ENCODE measurements at places on chromosomes 3 and 15.

DNA sequence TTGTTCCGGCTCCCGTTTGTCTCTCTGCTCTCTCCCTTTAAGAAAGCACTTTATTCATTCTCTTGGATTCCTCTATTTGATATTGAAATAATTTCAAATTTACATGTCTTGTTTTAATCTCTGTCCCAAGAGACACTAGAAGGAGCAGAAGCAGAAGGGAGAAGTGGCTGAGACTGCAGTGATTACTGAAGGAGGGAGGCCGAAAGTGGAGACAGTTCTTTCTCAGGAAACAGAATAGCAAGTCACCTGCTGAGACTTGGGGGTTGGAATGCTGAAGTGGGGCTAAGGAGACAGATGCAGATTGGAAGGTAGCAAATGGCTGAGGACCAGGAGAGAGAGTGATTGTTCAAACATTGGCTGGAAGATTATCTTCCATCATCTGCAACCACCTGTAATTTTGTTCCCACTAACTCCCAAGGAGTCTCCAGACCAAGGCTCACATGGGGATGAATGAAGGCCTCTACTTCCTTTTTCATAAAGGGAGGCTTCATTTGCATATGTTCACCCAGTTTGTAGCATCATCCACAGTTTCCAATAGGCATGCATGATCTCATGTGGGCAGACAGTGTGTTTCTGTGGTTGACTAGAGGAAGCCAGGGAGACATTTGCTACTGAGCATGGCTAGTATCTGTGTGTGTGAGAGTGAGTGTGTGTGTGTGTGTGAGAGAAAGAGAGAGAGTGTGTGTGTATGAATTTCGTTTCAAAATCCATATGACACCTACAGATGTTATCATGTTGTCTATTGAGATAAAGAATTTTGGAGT lies 24.0 kb downstream of the LTF start:
- DNase-seq = no peak

DNA sequence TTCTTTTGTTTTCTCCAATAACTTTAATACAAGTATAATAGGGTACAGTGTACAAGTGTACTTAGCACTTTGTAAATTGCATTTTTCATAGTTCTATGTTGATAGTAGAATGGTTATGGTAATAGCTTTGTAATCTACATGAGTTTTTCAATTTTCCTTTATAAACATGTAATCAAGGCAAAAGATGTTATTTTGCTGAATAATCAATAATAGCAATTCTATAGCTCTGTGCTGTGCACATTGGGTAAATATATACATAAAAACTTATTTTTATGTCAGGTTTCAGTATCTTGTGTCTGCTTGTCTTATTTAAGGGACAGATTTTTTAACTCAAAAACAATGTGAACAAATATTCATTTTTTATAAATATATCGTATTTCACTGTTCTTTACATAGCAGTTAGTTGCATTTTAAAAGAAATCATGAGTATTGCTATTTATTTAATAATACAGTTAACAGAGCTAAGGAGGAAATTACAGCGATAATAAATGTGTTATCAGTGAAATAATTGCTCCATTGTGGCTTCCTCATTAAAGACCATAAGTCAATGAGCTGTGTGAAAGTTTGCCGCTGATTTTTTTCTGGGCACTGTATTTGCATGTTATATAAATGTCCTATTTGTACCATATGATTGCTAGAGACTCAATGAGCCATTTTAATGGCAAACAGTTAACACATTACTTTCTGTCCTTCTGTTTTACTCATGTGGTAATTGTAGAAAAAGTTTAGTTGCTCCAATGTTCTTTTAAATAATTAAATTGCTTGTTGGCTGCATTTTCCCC lies 214.6 kb upstream of the STAC start:
- DNase-seq = no peak

DNA sequence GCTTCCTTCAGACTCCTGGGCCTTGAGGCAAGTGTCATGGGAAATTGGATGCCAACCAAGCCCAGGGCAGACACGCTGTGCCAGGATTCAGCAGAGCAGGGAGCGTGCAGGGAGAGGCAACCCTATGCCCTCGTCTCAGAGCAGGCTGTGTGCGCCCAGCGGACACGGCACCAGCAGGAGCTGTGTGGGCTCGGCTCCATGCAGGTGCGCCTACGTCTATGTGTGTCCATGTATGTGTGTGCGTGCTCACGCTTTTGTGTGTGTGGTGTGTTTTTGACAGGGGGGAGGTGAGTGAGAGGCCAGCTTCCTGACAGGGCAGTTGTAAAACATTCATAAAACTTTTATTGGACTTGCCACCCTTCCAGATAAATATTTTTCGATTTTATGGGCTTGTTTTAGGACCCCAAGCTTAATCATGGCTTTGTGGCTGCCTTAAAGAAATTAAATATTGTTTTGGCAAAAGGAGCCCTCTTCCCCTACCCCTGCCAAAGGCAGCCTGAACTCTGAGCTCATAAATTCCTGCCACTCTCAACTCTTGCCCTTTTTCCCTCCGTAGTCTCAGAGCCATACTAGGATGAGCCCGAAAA lies 84.4 kb downstream of the DNAJB8 start:
- DNase-seq = no peak

DNA sequence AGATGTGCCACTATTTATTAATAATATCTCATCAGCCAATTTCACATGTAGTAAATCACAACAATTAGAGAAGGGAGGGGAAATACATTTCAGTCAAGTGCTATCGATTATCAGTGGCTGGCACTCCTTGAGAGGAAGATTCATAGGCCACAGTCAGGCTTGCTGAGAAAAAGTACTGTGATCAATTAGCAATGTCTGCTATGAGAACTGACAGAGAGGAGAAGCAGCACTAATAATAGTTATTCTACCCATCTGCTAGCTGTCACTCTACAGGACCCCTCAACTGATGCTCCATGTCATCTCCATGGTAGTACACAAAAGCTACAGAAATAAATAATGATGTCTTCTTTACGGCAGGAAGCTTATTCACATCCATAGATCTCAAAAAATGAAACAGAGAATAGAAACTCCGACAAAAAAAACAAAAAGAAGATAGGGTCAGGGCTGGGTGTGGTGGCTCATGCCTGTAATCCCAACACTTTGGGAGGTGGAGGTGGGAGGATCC lies 351.3 kb downstream of the FOXP1 start:
- DNase-seq = no peak

DNA sequence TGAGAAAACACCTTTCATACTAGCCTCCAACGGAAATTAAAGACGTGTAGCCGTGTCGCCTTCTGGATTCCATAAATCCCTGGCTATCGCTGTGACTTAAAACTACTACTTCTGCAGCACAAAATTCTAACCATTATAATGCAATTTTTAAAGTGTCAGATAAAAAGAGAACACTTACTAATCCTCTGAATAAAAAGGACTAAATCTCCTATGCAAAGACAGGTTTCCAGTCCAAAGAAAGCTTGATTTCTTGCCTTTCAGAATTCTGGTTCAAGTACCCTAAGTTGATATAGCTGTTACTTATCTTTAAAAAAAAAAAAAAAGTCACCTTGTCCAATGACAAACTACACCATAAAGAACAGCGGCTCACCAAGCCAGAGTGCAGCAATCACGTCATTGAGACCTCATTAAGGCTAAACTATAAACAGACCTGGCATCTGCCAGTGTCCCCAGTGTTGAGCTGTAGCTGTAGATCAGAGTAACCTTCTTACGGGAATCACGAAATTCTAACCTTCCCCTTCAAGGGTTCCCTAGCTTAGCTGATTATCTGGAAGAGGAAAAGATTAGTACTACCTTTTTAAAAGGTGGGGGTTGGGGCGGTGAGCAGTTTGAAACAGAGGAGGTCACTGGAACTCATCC lies 2.2 kb downstream of the ABCC5 start:
- DNase-seq = no peak

DNA sequence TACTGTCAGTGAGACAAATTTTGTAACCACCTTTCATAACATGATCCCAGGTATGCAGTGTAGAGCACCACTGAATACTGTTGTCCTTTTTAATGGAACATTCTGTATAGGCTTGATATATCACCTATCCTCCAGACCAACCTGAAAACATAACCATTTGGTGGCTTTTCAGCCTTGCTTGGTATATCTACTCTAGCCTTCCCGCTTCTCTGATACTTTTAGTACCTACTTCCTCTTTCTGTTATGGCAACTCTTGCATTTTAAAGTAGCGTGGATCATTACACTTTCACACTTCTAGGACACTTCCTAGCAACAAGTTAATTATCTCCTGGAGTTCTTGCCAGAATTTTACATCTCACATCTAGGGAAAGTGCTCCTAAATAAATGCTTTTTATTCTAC lies 226.6 kb upstream of the ROBO1 start:
- no peak for DNase-seq

- no peak for DNase-seq
Measured at GRCh38 chr15:42691308-42691707, 45.6 kb downstream of the CDAN1 start.

DNA sequence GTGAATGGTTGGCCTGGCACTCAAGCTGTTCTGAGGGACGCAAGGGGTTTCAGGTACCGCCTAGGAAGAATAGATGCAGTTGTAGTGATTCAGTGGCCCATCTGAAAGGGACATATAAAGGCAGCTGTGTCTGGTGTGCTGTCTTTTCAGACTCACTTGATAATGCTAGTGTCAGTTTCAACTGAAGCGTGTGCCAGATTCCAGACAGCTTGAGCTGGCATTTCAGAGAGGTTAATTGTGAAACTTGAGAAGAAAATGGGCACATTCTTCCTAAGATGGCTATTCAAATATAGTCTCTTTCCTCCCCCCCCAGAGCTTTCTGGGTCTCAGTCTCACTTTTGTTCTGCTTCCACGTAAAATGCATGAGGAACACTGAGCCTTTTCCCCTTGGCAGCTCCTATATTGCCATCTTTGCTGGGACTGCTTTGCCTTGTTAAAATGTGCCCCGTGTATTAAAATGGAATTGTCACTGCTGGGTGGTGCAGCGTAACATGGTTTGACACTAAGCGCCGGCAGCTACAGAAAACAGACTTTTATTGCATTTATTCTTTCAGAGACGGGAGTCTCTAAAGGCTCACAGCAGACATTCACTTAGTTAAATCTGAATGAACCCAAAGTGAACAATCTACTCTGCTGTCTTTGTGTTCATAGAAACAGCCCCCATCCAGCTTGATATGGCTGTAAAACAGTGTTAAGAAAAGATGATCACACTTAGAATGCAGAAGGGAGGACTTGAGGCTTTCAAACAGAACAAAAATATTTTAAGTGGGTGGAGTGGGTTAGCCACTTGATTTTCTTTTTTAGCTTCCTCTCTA lies 478.7 kb downstream of the RBMS3 start:
- no peak for DNase-seq

- DNase-seq = no peak
Measured at GRCh38 chr3:172608575-172608974, 85.3 kb upstream of the TNFSF10 start.

- no peak for DNase-seq
Measured at GRCh38 chr3:194691481-194692283, 6.0 kb downstream of the FAM43A start.

DNA sequence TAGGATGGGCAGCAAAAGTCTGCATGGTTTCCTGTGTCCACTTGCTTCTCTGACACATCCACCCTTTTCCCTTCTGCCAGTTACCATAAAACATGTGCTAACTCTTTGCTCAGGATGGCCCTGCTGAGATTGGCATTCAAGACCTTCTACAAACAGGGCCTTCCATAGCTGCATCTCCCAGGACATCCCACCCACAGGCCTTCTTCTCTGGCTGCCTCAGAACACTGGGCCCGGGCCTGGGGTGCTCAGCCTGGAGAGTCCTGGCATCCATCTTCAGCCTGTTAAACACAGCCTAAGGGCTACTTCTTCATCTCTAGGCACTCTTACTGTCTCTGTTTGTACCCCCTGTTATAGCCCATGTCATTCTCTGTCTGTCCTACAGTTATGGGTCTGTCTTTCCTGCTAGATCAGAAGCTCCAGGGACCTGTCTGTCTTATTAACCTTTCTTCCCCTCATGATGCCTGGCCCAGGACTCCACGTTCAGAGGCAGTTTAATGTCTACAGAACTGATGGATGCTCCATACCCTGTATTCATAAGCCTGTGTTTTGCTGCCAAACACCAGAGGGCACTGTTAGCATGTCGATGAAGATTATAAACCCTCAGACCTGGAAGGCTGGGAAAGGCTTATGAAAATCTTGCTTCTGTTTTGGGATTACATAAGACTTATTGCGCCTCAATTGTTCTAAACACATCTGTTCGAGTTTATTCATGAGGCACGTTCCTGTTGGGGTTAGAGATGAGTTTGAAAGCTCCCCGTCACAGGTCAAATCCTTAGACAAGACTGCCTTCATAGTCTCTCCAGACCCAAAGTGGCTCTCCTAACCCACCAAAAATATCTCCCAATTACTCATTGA lies 16.5 kb downstream of the SEMA3G start:
- peak; percentile 38 for DNase-seq

DNA sequence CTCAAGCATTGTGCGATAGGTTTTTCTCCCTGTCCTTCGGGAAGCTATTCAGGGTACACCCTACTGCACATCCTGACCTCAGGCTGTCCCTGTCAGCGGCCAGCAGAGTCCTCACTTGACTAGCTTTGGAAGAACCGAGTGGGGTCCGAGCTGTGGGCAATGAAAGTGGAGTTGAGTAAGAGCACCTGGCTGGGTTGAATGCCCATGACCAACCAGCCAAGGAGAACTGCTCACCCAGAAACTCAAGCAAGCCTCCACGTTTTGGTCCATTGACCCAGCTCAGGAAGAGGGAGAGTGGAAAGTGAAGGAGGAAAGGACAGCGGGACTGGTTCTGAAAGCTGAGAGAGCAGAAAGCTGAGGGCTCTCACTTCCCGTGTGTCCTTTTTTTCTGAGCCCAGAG lies 36.0 kb upstream of the HDGFL3 start:
- no peak for DNase-seq

DNA sequence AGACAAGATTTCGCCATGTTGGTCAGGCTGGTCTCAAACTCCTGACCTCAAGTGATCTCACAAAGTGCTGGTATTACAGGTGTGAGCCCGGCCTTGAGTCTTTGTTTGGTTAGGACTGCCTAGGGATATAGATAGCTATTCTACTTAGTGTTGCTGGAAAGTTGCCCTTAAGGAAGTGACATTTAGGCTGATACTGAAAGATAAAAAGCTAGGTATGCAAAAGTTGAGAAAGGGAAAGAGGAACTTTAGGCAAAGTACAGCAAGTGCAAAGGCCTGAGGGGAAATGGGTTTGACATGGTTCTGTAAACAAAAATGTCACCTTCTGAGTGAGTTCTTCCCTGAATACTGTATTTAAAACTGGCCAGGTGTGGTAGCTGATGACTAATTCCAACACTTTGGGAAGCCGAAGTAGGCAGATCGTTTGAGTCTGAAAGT lies 111.5 kb downstream of the ZNF609 start:
- no peak for DNase-seq

DNA sequence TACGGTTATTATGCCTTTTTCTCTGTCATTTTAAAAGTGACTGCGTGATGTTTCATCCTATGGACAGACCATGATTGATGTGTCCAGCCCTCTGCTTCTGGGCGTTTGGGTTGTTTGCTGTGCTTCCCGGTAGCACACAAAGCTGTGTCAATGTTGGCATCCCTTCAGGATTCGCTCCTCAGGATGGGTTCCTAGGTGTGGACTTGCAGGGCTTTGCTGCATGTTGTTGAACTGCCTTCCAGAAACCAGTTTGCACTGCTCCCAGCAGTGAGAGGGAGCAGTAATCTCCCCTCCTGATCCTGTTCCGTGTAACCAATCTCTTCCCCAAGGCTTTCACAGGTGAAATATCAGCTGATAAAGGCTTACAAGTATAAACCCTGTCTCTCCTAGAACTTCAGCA lies 787 bp downstream of the TRPM1 start:
- DNase-seq = no peak

- no peak for DNase-seq
Measured at GRCh38 chr15:57253500-57253899, 122.8 kb upstream of the CGNL1 start.

Data from WTC11 (cell line).